Stimulated activated CD4-positive, alpha-beta T cell treated with anti-CD3 and anti-CD28 coated beads, TNF-alpha, amount 100 ng/mL, for 4 hours (primary cell): ENCODE measurements at places on chromosomes 4 and X.

- no peak for DNase-seq
Measured at GRCh38 chrX:50913520-50913919, 3.0 kb downstream of the BMP15 start.

GRCh38 chrX:135688137-135688536 is 25.3 kb upstream of the CT45A1 start:
- DNase-seq: no peak

GRCh38 chr4:85005865-85006377 is 39.4 kb upstream of the WDFY3 start:
- no peak for DNase-seq

GRCh38 chrX:121763671-121764070 is 716.3 kb downstream of the GLUD2 start:
- no peak for DNase-seq

GRCh38 chr4:118836301-118837120 is 585 bp upstream of the SEC24D start:
- DNase-seq: peak; percentile 24
